Occipital lobe (tissue), 3 donors: ENCODE measurements at places on chromosomes 7 and 10. TPM values are rescaled to one million over a fixed set of nuclear protein-coding genes. Genes with fewer than 3 reads are reported as not detected.

GRCh38 chr7:115475761-115476385 lies 554.0 kb downstream of the MDFIC start:
- DNase-seq, result no peak

DNA sequence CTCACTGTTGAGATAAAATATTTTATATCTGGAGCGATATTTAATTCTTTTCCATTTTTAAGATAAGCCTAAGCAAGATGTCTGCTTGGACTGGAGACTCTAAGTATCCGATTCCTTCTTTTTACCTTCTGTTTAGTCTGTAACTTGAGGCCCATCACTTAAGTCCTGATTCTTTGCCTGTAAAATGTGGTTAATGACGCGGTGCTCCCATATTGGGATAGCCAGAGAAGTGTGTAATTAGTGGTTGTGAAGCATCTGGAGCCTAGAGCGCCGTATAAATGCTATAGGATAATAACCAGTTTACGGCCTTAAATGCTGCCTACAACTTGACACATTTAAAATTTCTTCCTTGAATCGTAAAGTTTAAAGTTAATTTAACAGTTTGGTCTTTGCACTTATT lies 132.9 kb downstream of the CHN2 start:
- DNase-seq, result no peak

DNA sequence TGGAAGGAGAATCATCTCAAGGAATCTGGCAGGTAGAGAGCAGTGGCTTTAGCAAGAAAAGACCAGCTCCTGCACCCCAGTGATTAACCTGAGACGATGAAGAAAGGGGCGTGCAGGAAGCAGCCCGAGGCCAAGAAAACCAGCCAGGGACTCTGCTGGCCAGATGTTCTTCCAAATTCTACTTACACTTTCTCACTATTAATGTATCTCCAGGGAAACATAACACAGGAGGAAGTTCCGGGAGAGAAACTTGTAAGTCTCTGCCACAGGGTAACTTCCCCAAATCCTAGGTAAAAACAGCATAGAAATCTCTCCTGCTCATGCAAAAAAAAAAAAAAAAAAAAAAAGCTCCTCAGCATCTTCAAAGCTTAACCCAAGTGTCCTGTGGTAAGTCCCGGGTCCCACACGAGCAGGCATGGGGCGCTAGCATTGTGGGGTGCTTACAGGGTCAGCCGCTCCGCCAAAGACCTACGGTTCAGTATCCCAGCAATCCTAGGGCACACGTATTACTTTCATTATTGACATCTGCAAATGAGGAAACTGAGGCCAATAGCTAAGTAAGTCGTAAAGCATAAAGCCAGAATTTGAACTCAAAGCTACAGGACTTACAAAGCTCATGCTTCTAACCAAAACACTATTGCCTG lies 97.2 kb upstream of the GNA12 start:
- DNase-seq, result no peak

Gene SPDYE2B
- total RNA-seq, result not detected

DNA sequence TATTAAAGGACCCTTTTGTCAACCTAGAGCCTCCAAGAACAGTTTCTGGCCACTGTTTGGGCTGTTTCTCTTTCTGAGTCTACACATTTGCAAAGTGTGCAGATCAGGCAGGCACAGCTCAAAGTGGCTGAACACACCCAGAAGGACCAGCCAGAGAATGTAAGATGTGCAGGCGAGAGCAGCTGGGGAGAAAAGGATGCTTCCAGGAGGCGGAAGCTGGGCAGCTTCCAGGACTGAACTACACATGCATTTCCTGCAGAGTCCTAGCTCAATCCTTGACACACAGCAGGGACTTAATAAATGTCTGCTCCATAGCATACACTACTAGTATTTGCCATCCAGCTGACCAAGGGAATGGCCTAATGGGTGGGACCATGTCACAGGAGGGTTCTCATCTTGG lies 70.9 kb downstream of the CTBP2 start:
- no peak for DNase-seq
